Stimulated activated CD8-positive, alpha-beta memory T cell treated with anti-CD3 and anti-CD28 coated beads, Interleukin-7, amount 100 ng/mL, for 24 hours (primary cell): ENCODE measurements at places on chromosomes 16 and 17.

DNA sequence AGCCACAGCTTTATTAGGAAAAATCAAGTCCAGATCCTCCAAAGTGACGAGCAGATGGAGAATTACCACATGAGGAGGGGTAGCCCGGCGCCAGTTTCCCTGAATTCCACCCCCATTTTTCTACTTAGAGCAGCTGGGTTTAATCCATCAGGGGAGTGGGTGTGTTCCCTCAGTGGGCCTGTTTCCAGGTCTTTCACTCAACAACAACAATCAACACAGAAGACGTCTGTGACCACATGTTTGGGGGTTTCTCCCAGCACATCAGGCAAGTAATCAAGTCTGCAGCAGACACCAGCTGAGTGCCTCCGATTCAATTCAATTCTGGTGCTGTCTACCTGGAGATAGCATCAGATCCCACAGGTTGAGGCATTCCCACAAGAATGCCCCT lies 6.8 kb downstream of the SLC6A2 start:
- DNase-seq, result no peak

- DNase-seq, result no peak
These were observed 22.3 kb upstream of the SMPD3 start for GRCh38 chr16:68470461-68471150.

DNA sequence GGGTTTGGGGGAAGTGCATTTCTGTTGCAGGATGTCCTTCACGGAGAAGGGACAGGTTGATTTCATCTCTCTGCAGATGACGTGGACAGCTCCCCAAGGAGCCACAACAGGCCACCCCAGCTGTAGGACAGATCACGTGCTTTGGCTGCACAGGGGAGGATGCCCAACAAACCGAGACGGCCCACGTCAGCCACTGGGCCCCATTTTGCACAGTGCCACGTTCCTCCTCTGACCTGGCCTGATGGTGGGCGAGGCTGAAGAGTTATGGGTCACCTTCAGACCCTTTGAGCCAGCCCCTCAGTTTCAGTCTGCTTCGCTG lies 9.0 kb upstream of the RHBDL3 start:
- no peak for DNase-seq

- DNase-seq, result no peak
These were observed 51.6 kb downstream of the IKZF3 start for GRCh38 chr17:39812466-39812865.

- DNase-seq, result no peak
These were observed 108.2 kb upstream of the ASIC2 start for GRCh38 chr17:33401249-33401648.

GRCh38 chr16:87127061-87127765 lies 190.0 kb downstream of the C16orf95 start:
- no peak for DNase-seq

GRCh38 chr17:44927696-44928095 lies 12.4 kb upstream of the GFAP start:
- DNase-seq, result no peak

- DNase-seq, result no peak
These were observed 14.3 kb upstream of the DLX3 start for GRCh38 chr17:50009282-50009681.

- no peak for DNase-seq
These were observed 24.2 kb downstream of the KATNB1 start for GRCh38 chr16:57759541-57760356.

- no peak for DNase-seq
These were observed 266.8 kb downstream of the SEC14L1 start for GRCh38 chr17:77407321-77408277.

DNA sequence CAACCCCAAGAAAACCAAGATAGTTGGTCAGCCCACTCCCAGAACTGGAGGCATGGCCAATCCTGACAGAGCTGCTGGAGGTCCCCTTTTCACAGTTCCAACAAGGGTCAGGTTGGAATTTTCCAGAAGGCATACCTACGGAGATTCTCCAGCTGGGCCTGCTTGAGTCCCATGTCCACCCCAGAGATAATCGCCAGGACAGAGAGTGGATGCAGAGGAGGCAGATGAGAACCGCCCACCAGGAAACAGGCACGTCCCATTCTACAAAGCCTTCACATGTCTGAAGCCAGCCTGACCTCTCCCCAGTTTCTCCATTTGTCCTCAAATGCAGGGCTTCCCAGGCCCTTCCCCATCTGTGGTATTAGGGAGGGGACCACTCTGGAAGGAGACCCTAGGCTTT lies 47.4 kb upstream of the SMURF2 start:
- DNase-seq, result no peak

GRCh38 chr16:11066261-11066870 lies 122.0 kb downstream of the CLEC16A start:
- no peak for DNase-seq

- no peak for DNase-seq
These were observed 163.7 kb upstream of the CHMP6 start for GRCh38 chr17:80827646-80828643.

DNA sequence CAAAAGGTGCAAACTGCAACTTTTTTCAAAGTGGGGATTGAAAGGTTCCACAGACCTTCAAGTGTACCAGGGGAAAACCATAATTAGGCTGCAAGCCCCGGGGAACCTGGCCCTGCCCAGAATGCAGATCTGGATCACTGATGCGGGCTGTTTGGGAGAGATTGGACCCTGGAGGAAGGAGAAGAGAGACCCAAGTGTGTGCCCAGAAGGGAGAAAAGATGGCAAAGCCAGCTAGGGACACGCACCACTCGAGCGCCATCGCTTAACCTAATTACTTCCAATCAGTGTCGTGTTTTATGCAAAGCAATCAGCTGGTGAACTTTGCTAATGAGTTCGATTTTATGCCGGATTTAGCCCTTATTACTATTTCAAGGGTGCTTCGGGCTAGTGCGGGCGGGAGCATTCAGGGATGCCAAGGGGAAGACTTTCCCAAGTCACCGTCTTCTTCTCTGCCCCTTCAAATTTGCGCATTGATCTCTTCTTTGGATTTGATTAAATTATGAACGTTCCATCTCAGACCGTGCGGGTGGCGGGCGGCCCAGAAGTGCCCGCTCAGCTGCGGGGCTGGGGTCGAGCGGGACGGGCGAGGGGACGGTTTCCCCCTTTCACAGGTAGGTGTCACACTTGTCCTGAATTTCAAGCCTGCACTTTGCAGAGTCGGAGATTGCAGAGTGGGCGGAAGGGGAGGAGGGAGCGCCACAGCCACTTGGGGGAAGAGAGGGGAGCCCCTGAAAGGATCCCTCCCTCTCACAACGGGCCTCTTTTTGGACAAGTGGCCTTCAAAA lies 4.0 kb downstream of the IRX5 start:
- no peak for DNase-seq

DNA sequence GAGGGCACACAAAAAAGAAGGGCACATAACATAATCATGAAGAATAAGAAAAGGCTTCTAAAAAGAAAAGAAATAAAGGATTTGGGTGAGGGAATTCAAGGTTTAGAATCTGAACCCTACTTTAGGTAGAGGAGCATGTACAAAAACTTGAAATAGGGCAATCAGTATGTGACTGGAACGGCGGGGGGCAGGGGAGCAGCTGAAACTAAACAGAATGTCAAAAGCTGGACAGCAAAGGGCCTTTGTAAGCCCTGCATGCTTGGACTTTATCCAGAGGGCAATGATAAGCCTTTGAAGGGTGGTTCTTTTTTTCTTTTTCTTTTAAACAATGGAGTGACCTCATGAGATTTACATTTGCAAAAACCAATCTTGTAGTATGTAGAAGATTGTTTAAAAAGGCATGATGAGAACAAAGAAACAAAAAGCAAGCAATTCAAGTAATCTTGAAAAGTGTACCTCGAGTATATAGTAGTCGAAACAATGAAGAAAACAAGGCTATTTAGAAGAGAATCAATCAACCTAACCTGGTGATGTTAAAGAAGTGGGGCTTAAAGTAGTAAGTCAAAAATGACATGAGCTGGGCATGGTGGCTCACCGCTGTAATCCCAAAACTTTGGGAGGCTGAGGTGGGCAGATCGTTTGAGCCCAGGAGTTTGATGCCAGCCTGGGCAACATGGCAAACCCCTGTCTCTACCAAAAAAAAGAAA lies 46.7 kb upstream of the ANKFY1 start:
- no peak for DNase-seq

GRCh38 chr16:57091200-57091974 lies 996 bp upstream of the CPNE2 start:
- DNase-seq, result no peak

DNA sequence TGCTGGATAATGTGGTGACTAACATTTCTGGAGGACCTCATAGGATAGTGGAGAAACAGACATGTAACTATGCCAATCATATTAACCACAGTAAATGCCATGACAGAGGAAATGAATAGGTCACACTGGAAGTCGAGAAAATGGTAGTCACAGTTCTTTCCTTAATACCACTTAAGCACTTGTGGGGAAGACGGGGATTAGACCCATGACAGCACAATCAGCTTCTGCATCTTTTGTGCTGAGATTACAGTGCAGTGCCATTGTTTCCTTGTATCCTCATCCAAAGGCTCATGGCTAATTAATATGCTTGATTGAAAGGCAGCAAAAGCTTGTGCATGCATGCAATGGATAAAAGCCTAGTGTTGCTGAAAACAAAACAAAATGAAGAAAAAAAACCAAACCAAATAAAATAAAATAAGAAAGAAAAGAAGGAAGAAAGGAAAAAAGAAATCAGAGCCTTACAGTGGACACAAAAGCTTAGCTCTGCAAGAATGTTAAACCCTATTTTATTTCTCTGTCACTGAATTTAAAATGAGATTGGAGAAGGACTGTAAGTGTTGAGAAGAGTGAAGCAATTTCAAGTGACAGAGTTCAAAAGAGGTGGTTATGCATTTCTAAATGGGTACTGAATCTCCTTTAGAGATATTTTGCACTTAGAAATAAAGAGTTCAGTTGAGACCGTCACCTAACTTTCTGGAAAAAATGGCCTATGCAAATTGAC lies 1011.9 kb downstream of the CDH8 start:
- no peak for DNase-seq

DNA sequence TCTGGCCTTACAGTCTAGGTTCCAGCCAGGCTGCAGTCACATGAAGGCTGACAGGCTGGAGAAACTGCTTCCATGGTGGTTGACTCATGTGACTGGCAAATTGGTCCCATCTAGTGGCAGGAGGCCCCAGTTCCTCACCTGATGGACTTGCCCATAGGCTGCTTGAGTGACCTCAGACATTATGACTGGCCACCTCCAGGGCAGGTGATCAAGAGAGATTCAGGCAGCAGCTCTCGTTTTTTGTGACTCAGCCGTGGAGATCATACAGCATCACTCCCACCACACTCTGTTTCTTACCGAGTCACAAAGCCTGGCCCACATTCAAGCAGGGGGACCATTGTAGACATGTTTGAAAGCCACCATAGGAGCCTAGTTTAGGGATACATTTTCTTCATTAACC lies 34.5 kb downstream of the SIAH1 start:
- DNase-seq, result no peak

- DNase-seq, result no peak
These were observed 15.3 kb upstream of the FZD2 start for GRCh38 chr17:44541884-44542581.

DNA sequence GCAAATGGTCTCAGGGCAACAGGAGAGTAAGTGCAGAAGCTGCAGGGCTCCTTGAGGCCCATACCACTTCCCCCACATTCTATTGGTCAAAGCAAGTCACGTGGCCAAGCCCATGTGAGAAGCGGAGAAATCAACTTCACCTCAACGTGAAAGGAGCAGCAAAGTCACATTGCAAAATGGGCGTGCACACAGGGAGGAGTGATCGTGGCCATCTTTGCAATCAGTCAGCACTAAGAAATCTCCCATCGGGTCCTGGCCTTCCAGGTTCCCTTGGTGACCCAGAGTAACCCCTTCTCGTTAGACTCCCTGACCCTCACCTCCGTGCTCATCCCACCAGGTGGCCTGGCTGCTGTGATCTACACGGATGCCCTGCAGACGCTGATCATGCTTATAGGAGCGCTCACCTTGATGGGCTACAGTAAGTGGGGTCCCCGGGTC lies 38.0 kb downstream of the SLC5A11 start:
- DNase-seq, result no peak
